ENCODE measurements at places on chromosomes 16 and 17.

GRCh38 chr17:2068519-2069051 is 13.7 kb downstream of the HIC1 start:
- DNase-seq = no peak

DNA sequence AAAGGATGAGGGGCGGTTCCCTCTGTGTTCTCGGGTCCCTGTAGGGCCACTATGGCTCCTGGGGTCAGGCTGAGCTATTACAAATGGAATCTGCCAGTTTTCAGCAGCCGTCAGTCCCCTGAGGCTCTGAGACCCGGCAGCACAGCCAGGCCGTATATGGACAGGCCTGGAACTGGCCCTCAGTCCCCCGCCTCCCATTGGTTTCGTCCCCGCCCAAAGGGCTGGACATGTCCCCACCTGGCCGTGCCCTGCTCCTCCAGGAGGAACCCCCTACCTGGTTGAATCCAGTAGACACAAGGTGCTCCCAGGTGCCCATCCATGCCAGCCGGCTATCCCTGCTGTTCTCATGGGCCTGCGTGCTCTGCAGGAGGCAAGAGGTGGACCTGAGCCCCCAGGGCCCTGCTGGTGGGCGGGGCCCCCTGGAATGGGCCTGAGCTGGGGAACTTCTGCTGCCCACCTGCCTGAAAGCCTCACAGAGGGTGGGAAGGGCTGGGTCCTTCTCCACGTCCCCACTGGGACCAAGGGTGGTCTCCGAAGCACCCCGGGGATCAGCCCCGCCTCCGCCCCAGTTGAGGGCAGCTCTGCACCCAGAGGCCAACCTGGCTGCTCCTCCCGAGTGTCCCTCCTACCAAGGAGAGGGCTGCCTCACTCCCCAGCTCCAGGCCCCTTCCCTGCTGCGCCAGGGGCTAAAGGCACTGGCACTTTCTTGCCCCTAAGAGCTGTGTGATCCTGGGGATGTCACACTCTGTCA is 16.8 kb downstream of the VASN start:
- DNase-seq = no peak

DNA sequence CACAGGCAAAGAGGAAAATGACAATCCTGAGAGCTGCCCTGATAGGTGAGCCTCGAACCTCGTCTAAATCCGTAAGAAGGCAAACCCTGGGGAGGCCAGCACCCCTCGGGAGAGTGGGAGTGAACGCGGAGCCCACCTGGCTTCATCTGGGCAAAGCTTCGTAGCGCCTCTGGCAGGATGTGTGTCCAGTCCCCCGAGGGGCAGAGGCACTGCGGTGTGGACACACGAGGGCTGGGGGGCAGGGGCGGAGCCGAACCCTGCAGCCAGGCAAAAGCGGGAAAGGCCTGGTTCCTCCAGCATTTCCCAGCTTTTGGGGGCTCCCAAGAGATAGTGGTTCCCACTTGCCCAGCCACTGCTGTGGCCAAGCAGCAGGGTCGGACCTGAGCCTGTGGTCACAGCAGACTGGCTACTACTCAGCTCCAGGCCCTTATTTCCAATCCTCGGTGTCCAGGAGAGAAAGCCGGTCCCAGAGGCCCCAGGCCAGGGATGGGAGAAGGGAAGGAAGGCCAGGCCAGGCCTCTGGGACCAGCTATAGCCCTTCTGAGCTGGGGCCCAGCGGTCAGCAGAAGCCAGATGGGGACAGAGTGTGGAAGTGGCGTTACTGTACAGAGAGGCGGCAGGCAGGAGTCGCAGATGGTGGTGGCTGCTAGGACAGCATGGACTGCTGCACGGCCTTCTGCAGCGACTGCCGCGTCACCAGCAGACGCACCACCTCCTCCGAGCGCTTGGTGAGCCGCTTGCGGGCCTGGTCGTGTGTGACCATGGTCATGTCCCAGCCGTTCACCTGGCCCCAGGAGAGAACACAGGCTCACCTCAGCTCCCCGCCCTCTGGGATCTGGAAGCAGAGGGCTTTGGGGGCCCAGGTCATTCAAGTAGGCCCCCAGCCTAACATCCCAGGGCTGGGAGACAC is 5.0 kb downstream of the TAX1BP3 start:
- no peak for DNase-seq

DNA sequence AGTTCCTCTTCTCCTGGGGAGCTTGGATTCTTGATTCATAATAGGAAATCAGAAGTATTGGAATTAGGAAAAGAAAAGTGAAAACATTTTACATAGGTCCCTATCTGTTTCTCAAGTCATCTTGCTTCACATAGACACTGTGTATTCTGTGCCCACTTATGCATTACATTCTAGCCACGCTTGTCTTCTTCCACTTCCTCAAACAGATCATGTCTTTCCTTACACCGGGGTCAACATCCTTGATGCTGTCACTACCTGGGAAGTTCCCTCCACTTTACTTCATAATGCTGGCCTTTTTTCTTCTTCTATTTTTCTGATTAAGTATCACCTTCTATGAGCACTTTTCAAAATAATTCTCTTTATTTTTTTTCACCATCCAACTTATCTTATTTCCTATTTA is 606.4 kb upstream of the CDH8 start:
- DNase-seq = no peak

GRCh38 chr17:27294689-27295630 is 1.0 kb downstream of the WSB1 start:
- no peak for DNase-seq

- DNase-seq = no peak
Observed at GRCh38 chr17:6651919-6652452, 424 bp downstream of the C17orf100 start.

GRCh38 chr16:82527101-82527500 is 99.7 kb upstream of the CDH13 start:
- no peak for DNase-seq

DNA sequence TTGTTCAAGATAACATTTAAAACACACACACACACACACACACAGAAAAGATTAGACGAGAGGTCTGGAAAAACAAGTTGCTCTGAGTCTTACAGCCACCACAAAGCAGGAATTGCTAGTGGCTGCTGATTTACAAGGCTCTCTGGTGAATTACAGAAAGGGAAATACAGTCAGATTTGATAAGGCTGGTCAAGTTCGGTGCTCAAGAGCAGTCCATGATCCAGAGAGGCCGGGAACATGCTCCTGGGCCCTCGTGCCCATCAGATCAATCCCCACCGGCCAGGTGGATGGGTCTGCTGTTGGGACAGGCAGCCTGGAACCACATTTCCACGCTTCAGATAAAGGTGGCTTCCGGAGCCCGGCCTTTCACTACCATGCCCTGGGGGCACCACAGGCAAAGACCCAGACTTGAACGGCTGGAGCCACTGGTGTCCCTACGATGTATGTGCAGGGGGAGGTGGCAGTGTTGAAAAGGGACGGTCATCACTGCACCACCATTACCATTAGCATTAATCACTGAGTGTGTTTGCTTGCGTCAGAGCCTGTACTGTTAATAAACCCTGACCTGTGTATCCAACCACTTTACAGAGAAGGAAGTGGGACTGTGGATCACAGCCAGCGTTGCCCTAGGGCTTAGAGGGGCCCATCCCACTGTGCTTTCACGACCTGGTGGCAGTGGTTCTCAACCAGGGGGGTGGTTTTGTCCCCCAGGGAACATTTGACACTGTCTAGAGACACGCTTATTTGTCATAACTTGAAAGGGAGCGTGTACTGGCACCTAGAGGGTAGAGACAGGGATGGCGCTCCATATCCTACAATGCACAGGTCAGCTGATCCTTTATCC is 95.1 kb downstream of the XYLT1 start:
- no peak for DNase-seq

- DNase-seq = no peak
Observed at GRCh38 chr17:68182011-68182306, 65.9 kb upstream of the AMZ2 start.

- DNase-seq = peak; percentile 27
Observed at GRCh38 chr17:17877529-17878358, 41.0 kb upstream of the SREBF1 start.

DNA sequence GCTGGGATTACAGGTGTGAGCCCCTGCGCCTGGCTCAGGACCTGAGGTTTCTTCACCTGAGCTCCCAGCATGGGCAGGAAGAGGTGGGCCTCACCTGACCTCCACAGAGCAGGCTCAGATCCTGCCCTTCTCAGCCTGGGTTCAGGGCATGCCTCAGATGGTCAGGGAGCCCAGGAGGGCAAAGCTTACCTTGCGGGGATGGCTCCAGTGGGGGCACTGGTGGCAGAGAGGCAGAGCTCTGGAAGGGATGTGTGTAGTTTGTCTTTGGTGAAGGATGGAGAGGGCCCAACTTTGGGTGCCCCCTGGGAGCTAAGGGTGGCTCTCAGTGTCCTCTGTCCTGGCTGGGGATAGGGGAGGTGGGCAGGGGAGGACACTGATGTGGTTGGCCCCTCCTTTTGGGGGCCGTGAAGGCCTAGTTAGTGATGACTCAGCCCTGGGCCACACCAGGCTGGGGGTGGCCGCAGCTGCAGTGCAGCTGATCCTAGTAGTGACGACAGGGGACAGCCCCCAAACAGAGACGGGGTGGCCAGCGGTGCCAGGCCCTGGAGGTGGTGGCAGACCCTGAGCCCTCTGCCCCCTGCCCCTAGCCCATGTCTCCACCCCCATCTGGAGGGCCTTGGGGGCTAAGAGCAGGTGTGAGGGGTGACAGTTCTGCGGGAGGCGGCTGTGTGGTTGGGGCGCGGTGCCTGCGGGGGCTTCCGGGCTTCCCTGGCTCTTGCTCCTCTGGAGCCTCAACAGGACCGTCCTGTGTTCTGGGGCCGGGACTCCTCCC is 5.8 kb downstream of the NHERF2 start:
- no peak for DNase-seq

- no peak for DNase-seq
Observed at GRCh38 chr17:70357190-70357589, 187.9 kb downstream of the KCNJ2 start.

DNA sequence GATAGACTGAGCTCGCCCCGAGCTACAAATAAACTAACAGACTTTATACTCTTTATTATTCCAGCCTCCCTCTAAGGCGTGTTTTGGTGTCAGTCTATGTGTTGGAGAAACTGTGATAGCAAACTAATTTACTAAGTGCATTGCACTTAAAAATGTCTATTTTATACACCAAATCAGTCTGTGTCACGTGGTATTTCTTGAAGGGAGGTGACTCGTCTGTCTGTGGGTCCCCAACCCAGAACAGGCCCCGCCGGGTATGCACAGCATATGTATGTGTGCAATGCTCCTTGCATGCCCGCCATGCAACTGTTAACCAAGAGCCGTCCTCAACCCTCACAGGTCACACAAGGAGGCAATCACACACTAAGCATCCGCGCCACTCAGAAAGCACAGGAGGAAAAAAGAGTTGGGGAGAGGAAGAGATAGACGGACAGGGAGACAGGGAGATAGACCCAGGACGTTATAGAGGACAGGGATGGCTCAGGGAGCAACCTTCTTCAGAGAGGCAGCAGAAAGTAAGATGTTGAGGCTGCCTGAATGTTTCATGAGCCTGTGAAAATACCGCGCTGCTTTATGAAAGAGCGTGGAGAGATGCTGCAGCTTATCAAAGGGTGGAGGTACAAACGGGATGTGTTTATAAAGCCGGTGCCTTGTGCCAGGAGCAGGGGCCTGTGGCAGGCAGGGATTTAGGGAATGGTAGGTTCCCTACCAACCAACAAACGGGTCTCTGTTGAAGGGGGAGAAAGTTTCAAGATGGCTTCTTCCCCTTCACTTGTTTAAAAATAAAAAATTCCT is 4.2 kb downstream of the RBFOX3 start:
- DNase-seq = no peak

DNA sequence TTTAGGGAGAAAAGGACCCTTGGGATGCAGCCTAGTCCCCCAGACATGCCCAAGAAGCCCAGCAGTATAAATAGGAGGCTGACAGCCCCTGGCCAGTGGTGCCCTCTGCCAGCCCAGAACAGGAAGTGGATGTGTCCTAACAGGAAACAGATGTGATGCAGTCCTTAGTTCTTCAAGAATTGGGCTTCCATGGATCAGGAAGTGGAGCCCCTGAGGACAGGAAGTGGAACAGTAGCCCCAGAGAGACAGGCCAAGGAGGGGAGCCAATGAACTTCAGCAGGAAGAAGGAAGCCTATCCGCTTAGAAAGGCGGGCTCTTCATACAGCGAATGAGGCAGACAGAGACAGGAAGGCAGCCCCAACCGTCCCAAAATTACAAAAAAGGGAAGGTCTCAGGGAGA is 7.2 kb downstream of the CTF1 start:
- no peak for DNase-seq

- DNase-seq = no peak
Observed at GRCh38 chr17:14068542-14069250, 608 bp upstream of the COX10 start.

DNA sequence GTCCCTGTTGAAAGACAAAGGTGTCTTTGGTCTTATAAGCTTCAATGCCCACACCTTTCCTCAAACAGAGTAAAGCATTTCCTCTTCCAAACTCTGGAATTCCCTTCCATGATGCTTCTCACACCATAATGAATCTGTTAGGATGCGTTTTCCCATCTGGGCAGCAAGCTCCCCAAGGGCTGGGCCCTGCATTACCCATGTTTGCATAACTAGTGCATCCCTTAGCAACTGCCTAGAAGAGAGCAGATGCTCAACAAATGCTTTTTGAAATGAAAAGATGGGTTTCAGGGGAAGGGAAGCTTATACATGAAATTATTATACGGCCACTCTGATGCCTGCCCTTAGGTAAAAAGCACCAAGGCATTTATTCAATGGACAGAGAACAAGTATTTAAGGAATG is 124.5 kb upstream of the CCL2 start:
- DNase-seq = no peak

- DNase-seq = no peak
Observed at GRCh38 chr16:11389631-11390565, 44.6 kb downstream of the RMI2 start.

- no peak for DNase-seq
Observed at GRCh38 chr16:66858740-66859396, 14.7 kb downstream of the CA7 start.

- DNase-seq = no peak
Observed at GRCh38 chr16:29837841-29838240, 17.6 kb downstream of the MVP start.

- no peak for DNase-seq
Observed at GRCh38 chr16:78800523-78800922, 701.1 kb downstream of the WWOX start.

GRCh38 chr17:63919311-63919723 is 678 bp upstream of the GH1 start:
- no peak for DNase-seq
